ENCODE measurements at places on chromosomes 6 and 20.

- DNase-seq, result no peak
These were observed 317.0 kb downstream of the ZFAND3 start for GRCh38 chr6:38136547-38136946.

GRCh38 chr6:6516666-6517458 is 71.7 kb upstream of the LY86 start:
- DNase-seq, result no peak

DNA sequence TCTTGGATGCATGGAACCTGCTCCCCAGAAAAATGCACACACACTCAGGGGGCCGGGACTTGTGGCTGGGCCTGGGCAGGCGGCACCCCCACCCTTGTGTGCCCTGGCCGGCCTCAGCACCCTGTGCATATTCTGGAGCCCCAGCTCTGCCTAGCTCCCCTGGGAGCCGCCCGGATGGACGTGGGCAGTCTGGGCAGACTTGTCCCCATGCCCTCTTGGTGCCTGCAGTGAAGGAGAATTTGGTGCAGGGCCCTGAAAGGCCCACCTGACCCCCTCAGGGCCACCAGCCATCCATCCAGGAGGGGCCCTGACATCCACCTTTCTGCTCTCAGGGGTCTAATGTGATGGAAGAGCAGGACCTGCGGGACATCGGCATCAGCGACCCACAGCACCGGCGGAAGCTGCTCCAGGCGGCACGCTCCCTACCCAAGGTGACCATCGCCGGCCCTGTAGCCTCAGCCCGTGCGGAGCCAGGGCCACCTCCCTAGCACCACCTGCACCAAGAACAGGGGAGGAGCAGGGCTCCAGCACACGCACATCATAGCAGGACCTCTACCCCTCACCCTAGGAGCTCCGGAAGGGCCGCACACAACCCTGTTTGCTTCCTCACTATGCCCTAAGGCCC is 62.8 kb downstream of the TCP11 start:
- DNase-seq, result no peak

DNA sequence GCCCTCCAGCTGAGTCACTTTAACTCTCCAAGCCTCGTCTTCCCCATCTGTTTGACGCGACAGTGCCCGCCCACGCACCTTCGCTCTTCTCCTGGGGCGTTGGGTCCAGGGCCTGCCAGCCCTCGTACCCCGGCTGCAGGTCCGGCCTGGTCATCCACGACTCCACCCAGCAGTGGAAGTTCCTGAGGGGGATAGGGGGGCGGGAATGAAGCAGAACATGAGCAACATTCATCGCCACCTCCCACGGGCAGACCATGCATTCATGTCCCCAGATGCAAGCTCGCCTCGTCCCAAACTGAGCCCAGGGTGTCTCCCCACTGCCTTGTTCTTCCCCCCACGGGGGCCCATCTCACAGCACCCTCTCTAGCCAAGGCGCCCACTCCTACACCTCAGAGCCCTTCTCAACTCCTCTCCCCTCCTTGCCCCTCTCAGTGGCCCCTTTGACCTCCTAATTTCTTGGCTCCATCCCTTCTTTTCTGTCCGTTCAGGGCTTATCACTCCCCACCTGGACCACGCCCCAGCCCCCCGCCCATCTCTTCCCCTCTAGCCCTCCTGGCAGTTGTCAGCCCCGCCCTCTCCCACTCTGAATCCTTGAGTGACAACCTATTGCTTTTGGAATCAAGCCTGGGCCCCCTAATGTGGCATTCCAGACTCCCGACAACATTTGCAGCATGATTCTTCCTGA is 23.7 kb downstream of the TGM2 start:
- DNase-seq, result no peak

DNA sequence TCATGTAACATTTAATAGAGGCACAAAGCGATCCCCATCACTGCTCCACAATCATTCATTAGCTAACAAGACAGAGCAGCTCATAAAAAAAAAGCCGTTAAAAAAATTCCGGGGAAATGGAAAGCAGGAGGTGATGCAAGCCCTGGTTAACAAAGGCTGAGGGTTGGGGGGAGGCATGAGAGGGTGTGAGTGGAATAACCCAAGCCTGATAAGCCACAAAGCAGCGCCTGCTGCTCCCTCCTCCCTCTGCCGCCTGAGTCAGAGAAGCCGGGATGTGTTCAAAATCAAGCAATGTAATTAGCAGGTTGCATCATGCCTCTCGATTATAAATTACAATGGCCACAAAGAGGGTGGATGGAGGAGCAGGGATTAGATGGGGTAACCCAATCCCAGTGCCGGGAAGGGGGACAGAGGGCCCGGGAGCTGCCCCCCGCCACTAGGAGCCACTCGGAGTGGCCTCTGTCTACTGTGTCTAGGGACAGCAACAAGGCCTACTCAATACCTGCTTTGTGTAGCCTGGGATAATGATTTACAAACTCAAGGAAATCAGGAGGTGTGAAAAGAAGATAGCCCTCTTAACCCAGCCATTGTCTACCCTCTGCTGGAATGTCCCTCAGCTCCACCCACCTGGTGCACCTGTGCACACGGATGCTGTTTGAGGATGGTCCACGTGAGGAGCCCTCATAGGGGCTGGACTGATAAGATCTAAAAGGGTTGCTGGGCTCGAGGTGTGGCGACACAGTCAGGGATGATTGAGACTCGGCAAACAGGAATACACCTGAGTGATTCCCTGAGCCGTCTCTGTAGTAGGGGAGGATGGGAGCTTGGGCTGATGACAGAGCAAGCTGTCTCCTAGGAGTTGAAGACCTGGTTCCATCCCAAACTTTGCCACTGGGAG is 156.9 kb downstream of the VEGFA start:
- DNase-seq, result no peak

GRCh38 chr20:53939572-53940359 is 130.6 kb downstream of the BCAS1 start:
- peak; percentile 69 for DNase-seq

DNA sequence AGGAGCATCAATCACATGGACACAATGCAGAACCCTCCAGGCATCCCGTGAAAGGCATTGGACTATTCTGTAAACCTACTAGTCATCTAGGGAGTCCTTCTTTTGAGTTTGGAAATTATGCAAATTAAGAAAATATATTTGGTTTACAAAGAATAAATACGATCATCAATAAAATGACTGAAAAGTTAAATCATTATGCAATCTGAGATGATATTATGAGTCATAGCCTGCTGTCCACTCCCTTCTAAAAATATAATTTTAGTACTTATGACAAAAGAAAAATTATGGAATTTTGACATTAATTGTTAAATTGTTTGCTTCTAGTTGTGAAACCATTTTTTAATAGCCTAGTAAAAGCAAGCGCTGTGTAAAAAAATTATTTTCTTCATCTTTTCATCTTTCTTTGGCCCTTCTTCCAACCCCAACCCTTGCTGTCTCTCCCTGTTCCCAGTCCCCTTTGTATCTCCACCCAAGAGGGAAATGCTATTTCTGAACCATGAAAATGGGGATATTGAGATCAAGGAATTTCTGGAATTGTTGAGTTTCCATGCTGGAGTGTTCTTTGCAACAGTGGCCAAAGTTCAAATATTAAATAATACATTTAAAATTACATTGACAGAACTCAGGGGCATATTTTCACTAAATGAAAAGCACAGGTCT is 599.8 kb downstream of the COL12A1 start:
- no peak for DNase-seq

GRCh38 chr6:16991981-16992629 is 109.7 kb upstream of the STMND1 start:
- no peak for DNase-seq

- DNase-seq, result no peak
These were observed 18.3 kb upstream of the DSN1 start for GRCh38 chr20:36791862-36792261.

DNA sequence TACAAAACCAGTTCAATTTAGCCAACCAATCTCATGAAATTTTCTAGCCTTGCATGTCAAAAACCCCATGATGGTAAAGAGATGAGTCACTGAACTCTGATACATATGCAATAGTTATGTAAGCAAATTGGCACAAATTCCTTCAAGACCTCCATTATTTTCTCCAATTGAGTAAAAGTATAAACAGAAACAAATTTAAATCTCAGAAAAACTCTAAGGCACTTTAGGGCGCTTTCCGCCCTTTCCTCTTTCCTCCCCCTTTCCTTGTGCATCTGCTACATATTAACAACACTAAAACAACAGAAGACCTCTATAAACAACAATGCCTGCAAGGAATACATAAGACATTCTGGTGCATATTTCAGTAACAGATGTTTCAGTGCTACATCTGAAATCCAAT is 48.5 kb downstream of the KIF13A start:
- DNase-seq, result no peak

Data from stimulated activated CD4-positive, alpha-beta T cell treated with anti-CD3 and anti-CD28 coated beads, TNF-alpha, amount 100 ng/mL, for 24 hours (primary cell).